ENCODE measurements at places on chromosomes 1 and 21. TPM values are rescaled to one million over a fixed set of nuclear protein-coding genes. Genes with fewer than 3 reads are reported as not detected.

DNA sequence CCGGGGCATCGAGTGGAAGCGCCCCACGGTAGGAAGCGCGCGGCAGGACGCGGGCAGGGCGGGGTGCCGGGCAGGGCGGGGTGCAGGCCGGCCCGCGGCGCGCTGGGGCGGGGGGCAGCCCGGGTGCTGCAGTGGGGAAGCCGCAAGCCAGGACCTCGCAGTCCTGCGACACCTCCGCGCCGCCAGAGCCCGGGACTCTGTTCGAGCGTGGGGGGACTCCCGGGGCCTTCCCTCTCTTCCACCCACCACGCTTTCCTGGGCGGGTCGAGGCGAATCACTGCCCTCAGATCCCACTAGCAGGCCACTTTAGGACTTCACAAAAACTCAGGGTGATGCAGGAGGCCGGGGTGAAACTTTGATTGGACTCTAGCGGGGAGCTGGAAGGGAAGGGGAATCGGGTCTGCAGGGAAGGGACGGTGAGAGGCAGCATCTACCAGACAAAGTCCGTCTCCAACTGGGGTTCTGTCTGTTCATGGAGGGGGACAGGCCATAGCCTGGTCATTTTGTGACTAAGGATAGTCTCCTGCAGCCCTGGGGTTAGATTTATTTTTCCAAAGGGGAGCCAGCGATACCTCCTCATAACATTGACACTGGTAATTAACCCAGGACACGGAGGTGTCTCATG, 623 bp downstream of the CAPN2 start:
- DNase-seq = no peak

DNA sequence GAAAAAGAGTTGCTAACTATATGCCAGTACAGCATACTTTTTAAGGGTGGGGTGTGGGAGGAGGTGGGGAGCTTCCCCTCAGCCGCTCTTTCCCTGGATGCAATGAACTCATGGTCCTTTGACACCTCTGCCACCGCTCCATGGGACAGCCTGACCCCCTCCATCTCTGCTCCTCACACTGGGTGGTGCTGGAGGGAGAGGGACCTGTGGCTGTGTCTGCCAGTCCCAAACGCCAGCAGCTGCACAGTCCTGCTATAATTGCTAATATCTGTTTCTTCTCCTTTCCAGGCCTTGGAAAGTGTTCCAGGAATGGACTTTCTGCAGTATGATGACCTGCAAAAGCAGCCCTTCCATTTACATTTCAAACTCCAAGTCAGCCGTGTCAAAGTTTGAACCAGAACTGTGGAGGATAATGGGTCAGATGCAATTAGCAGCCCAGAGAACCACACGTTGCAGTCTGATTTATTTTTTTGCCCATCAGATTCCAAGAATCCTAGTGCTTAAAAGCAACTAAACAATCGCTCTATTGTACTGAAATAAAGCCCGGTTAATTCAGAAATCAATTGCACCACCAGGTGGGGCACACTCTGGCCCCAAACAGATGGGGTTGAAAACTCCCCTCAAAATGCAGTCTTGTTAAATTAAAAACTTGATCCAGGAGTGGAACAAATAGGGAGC, 160.7 kb upstream of the LMO4 start:
- DNase-seq = no peak

- no peak for DNase-seq
These were observed 33.9 kb upstream of the SDC3 start for GRCh38 chr1:30942326-30942963.

DNA sequence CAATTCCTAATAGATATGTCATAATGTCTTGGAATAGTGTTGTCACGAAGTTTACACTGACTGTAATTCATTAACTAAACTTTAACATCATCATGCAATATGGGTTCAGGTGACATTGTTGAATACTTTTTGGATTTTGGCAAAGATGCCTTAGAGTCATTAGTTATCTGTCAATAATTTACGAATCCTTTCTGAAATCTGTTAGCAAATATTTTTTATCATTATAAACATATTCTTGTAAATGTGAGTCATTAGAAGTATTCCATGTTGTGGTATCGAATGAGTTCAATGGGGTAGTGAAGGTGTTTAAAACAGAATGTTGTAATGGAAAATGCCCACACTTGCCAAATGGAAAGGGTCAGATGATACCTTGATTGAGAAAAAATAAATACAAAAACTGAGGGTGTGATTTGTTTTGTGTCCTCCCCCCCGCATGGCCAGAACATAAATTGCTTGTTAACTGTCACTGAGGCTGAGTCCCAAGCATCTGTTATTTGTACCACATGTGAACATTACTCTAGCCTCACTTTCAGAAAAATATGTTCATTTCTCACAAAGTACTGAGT, 5.2 kb upstream of the NR5A2 start:
- peak; percentile 71 for DNase-seq

GRCh38 chr21:35238119-35238518, 189.0 kb upstream of the RUNX1 start:
- DNase-seq = no peak

- peak; percentile 54 for DNase-seq
These were observed 1.1 kb downstream of the DFFB start for GRCh38 chr1:3858231-3858981.

- no peak for DNase-seq
These were observed 33.9 kb downstream of the EIF2D start for GRCh38 chr1:206578068-206578977.

- no peak for DNase-seq
These were observed 147.7 kb downstream of the DMRTA2 start for GRCh38 chr1:50275566-50275965.

- no peak for DNase-seq
These were observed 316.9 kb upstream of the ADGRL4 start for GRCh38 chr1:79323239-79324025.

DNA sequence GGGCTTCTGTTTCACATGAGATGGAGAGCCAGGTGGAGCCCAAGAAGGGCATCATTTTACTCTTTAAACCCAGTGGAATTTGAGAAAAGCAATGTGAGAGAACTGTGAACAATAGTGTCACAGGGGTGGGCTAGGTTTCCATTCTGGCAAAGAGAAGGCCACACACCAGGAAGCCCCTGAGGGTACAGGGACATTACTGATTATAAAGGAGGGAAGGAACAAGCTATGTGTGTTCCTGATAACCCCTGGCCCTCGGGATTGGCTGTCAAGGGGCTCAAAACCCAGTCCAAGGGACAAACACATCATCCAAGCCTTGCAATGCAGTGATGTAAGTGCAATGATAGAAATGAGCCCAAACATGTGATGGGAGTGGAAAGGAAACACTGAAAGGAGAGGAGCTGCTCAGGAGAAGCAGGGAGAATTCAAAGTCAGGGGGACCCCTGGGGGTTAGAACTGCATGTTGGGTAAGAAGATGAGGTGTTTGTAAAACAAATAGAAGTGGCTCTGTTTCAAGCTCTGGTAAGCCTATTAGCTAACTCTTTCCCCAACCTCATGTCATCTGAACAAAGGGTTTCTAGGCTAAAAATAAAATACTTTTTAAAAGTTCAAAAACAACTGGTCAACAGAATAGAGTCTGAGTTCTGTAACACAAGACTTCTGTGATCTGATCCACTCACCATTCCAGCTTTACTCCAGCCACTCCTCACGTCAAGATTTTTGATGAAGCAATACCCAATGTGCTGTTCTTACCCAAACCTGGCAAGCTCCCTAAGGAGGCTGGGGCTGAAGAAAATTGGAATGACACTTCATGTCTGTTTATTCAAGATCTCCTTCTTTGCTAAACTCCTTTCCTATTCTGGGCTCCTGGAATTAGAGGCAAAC, 51.1 kb upstream of the IL12RB2 start:
- no peak for DNase-seq

DNA sequence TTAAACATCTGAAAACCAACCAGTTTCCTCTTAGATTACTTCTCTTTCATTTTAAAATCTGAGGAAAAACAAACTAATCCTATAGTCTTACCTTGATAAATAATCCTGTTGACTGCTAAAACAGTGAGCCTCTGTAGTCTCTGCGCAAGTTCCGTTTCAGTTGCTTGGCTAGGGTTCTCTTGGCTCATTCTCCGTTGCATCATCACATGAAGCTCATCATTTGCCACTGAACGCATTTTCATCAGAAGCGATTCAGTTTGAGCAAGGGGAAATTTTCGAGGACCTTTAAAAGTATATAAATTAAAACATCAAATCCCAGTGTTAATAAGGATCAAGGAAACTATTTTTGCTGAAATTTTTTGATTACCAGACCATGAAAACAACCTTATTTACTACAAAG, 96.7 kb upstream of the GNG4 start:
- no peak for DNase-seq

- no peak for DNase-seq
These were observed 26.1 kb downstream of the PALMD start for GRCh38 chr1:99672038-99672437.

- DNase-seq = no peak
These were observed 16.9 kb downstream of the DYRK3 start for GRCh38 chr1:206651958-206652890.

GRCh38 chr1:66250478-66250877, 283.5 kb upstream of the SGIP1 start:
- no peak for DNase-seq

- no peak for DNase-seq
These were observed 12.0 kb upstream of the OR2W3 start for GRCh38 chr1:247883346-247883745.

- DNase-seq = no peak
These were observed 2.1 kb downstream of the HEATR1 start for GRCh38 chr1:236602171-236602570.

DNA sequence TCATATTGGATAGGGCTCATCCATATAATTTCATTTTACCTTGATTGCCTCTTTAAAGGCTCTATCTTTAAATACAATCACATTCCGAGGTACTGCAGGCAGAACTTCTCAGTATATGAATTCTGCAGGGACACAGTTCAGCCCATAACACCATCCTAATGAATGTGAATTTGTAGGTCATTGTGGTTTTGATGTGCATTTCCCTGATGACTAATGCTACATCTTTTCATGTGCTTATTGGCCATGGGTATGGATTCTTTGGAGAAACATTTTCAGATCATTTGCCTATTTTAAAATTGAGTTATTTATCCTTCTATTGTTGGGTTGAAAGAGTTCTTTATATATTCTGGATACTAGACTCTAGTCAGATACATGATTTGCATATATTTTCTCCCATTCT, 9.6 kb upstream of the RPS6KC1 start:
- DNase-seq = no peak

DNA sequence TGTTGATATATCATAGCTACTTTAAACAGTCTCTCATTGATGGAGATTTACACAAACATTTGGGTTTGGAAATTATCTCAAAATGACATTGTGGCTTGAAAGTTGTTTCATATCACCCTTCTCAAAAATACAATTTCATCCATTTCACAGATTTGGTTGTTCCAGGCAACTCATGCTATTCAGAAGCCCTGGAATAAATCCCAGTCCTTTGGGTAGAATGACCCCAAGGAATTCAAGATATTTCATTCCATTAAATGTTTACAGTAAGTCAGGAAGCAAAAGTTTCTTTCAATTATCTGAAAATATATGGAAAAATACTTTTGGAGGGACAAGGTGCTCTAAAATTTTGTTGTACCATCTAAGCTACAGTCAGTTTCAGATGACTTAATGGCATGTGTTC, 27.1 kb downstream of the MPZL1 start:
- no peak for DNase-seq

GRCh38 chr1:98940722-98941079, 64.0 kb downstream of the PLPPR5 start:
- no peak for DNase-seq

GRCh38 chr1:239125027-239125426, 261.3 kb upstream of the CHRM3 start:
- no peak for DNase-seq

DNA sequence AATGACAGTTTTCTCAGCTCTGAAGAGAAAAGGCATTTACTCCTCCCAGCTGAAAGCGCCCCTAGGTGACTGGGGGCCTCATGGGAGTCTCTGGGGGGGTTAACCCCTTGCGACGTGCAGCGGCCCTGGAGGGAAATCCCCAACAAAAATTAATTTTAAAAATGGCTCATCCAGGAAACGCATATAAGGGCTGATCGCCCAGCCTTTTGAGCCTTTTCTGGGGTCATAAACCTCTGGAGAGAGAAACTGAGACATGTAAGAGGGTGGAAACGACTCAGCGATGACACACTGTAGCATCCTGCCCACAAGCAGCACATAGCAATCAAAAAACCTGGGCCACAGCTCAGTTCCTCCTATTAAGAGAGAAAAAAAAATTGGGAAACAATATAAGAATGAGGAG, 20.4 kb upstream of the HPDL start:
- no peak for DNase-seq

DNA sequence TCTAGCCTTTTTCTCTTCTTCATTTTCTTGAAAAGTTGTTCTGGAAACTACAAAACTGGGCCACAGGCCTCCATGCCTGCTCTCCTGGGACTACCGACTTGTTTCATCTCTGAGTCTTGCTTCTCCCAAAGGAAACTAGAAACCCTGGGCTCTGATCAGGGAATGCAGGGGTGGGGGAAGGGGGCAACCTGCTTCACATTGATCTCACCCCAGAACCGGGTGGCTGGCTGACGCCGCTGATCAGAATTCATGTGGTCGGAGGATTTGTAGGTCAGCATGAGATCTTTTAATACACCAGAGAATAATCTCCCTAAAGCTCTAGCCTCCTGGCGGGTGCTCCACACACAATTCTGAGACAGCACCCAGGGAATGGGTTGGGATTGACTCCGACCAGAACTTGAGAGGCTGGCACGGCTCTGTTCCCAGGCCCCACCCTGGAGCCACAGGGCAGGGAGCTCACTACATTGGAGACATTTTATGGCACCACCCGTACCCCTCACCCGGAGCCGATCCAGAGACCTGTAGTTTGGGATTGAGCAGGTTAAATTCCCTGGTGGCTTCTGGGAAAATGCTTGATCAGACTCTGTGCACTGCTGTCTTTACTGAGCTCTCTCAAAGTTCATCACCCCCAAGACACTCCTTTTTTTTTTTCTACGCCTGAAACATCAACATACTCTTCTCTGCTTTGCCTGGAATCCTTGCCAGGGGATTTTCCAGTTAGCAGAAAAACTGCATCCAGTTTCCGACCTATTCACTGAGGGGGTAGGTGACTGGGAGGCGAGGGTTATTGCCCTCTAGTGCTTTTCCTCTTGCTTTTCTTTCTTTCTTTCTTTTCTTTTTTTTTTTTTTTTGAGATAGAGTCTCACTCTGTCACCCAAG, 12.2 kb upstream of the ARHGEF10L start:
- no peak for DNase-seq

DNA sequence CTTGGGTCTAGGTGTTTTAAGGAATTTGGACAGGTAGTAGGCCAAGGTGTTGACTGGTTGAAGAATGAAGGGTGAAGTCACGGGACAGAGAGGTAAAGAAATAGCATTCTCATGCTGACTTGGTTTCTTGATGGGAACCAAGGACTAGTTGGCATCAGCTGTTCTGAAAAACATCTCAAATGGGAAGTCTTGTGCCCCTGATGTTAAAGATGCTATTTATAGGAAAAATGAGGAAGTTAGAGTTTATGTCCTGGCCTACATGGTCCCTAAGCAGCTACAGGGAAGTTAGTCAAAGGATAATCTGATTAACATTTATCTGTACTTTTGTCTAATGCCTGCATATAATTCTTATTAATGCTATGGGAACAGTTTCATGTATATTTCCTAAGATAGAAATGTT, 262.4 kb downstream of the HHIPL2 start:
- no peak for DNase-seq

Gene CADM3
- total RNA-seq = 0.20 TPM

Gene RAB25
- total RNA-seq = 1.7 TPM

Gene DDAH1
- 70.6 TPM for total RNA-seq

Gene NTRK1
- total RNA-seq = not detected

Gene IGFN1
- not detected for total RNA-seq

Gene KLHDC9
- 6.2 TPM for total RNA-seq

Gene ITPKB
- total RNA-seq = 3.1 TPM

Gene CDA
- 29.7 TPM for total RNA-seq

Gene LRRC38
- not detected for total RNA-seq

Gene FNDC5
- 5.4 TPM for total RNA-seq

Gene TNFSF4
- total RNA-seq = 0.58 TPM

Gene LPAR3
- 0.08 TPM for total RNA-seq

Gene LCE1D
- total RNA-seq = not detected

Measured in left lobe of liver (tissue), 2 donors.